Stimulated activated CD4-positive, alpha-beta T cell treated with anti-CD3 and anti-CD28 coated beads, Interleukin-1b, Interleukin-23, amount 100 ng/mL, for 1 hour (primary cell): ENCODE measurements at places on chromosomes 2 and 18.

- DNase-seq, result no peak
These were observed 222.0 kb upstream of the RAB6C start for GRCh38 chr2:129757366-129757914.

DNA sequence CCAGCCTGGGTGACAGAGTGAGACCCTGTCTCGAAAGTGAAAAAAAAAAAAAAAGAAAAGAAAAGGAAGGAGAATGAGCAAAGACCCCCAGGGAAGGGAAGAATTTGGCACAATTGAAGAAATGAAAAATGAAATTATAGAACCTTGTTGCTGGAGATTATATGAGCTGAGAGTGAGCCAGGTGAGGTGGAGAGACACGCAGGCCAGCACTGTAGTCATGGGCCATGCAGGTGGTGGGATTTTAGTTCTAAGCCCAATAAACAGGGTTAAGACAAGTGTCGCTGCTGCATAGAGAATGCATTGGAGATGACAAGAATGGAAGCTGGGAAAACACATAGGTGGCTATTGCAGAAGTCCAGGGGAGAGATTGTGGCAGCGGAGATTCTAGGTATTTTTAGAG, 32.3 kb downstream of the FBLN7 start:
- DNase-seq, result no peak

GRCh38 chr18:8667846-8668245, 37.5 kb upstream of the MTCL1 start:
- DNase-seq, result no peak

DNA sequence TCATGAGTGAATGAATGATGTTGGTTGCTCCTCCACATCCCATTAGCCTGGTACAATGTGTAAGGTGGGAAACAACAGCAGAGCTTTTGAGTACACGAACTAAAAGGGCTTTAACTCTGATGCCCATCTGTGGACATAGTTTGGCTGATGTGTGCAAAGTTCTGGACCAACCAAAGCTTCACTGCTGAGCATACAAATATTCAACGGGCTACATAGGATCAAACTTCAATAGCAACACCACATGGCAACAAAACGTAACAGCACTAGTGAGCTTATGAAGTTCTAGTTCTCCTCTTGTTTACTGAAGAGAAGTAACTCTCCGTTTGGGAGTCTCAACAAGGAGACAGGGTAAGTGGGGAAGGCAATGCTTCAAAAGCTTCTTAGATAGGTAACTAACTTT, 20.4 kb downstream of the STAM2 start:
- no peak for DNase-seq
